Ovary (tissue), 10 donors: ENCODE measurements at places on chromosomes 13 and 19.
A peak's percentile ranks its signal among the peaks of the same experiment; 100 is the strongest.

- no peak for DNase-seq
These were observed 263.4 kb downstream of the FGF9 start for GRCh38 chr13:21934284-21934683.

- no peak for DNase-seq
These were observed 122.4 kb downstream of the AKAP11 start for GRCh38 chr13:42394361-42394708.

- DNase-seq = peak; percentile 28
These were observed 115.1 kb downstream of the KCNRG start for GRCh38 chr13:50130123-50130946.

DNA sequence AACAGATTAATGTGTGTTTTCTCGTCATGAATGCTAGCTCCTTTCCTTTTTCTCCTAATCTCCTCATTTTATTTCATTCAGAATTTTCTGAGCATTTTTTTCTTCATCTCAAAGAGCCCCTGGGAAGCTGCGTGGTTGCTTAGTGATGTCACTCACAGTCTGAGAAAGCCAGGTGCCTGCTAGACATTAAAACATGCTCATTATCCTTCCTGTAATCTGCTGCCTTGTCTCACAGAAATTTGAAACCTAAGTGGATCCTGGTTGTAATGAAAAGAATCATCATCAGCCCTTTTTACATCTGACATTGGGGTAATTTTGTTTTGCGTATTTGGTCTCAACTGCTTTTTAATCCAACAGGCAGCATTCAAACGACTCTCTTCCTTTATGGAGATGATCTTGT, 108.2 kb upstream of the RNF113B start:
- no peak for DNase-seq

- peak; percentile 29 for DNase-seq
These were observed 19.1 kb downstream of the CEBPG start for GRCh38 chr19:33392341-33393285.

DNA sequence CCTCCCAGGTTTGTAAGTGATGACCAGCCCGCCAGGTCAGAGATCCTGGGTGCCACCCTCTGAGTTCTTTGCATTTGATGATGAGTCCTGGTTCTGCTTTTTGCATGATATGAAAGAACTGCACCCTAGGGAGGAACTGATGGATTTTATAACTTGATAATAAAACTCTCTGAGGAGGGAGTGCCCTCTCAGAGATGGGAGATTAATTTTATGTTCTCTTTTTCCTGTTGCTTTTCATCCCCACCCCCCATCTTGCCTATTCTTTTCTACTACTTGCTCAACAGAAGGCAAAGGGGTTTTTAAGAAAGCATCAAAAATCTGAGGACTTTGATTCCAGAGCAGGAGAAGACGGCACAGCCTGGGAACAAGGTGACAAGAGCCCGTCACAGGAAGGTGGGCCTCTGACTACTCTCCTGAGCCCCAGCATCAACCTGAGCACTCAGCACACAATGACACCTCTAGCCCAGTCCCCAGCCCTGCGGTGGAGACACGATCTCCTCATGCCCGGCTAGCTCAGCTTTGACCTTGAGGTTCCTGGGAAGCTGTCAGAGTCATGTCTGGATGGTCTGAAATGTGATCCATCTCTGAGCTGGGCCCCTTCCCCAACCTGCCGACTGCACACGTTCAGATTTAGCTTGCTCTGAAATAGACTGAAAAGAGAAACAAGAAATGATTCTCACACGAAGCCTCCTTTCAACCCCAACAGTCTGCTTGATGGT, 69.1 kb downstream of the SIAH3 start:
- DNase-seq = no peak

DNA sequence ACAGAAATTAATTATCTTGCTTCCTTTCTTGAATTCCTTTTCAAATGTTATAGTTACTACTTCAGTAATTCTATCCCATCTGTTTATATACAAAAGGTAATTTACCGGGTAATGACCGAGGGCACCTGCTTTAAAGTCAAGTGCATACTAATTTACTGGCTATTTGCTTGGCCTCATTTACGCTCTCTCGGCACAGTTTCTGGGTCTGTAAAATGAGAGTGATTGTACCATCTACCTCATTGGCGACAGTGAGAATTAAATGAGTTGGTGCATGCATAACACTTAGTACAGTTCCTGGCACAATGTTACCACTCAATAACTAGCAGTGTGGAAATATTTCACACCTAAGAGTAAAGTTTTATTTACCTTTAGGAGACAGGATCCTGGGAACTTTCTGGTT, 111.6 kb downstream of the GGACT start:
- no peak for DNase-seq

- DNase-seq = no peak
These were observed 65.1 kb downstream of the KCNRG start for GRCh38 chr13:50080203-50080910.

DNA sequence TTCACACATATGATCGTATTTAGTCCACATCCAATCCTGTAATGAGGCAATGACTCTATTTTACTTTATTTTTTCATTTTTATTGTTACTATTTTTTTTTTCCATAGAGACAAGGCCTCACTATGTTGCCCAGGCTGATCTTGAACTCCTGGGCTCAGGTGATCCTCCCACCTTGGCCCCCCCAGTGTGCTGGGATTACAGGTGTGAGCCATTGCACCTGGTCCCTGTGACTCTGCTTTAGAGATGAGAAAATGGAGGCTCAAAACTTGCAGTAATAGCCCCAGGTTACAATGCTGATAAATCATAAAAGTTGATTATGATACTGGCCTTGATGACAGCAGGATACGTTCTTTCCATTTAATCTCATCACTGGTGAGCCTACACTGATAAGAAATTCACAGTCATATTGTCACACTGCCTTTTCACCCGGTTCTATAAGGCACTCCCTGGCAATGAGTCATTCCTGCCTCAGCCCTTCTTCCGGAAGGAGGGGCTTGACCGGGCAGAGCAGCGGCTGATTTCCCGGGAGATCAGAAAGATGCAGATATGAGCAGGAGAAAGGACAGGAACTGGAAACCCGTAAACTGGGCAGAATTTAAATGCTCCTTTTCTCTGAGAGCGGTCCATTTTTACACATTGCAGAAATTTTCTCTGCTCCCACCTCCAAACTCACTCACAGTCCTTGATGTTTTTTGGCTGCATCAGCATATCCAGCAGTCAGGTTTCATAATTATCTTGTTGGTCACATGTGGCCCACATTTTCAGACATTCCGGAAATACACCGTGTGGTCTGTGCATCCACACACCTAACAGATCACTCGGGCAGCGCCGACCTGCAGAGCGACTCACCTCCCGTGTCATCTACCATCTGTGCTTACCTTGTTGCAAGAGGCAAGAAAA, 616.4 kb downstream of the EFNB2 start:
- DNase-seq = no peak

DNA sequence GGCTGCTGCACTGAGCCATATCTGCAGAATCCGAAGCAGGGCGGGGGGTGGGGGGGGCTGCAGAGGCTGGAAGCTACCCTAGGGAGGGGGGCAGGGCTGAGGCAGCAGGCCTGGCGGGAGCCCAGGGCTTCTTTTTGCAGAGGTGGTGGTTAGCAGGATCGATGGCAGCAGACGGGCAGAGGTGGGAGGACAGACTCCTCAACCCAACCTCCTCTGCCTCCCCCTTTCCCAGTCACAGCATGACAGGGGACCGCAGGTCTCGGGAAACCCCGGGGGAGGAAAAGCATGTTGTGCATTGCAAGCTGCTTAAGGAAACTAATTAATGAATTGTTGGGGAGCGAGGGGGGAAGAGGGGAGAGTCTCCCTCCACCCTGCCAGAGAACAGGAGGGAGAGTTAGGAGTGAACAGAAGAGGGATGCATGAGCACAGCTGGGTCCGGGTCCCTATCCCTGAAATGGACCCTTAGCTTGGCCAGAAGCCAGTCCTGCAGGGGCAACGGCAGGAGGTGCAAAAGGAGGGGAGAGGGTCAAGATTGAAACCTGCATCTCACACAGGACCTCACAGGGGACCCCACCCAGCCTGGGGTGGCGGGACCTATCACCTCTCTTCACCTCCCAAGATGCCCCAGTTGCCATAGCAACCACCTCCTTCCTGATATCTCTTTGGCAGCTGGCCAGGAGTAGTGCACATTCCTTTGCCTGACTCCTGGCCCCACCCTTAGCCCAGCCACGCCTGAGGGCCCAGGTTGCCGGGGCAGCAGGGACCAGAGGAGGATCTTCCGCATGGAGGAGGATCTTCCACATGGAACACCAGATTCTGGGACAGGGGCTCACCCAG, 1.8 kb downstream of the FXYD7 start:
- DNase-seq = no peak

DNA sequence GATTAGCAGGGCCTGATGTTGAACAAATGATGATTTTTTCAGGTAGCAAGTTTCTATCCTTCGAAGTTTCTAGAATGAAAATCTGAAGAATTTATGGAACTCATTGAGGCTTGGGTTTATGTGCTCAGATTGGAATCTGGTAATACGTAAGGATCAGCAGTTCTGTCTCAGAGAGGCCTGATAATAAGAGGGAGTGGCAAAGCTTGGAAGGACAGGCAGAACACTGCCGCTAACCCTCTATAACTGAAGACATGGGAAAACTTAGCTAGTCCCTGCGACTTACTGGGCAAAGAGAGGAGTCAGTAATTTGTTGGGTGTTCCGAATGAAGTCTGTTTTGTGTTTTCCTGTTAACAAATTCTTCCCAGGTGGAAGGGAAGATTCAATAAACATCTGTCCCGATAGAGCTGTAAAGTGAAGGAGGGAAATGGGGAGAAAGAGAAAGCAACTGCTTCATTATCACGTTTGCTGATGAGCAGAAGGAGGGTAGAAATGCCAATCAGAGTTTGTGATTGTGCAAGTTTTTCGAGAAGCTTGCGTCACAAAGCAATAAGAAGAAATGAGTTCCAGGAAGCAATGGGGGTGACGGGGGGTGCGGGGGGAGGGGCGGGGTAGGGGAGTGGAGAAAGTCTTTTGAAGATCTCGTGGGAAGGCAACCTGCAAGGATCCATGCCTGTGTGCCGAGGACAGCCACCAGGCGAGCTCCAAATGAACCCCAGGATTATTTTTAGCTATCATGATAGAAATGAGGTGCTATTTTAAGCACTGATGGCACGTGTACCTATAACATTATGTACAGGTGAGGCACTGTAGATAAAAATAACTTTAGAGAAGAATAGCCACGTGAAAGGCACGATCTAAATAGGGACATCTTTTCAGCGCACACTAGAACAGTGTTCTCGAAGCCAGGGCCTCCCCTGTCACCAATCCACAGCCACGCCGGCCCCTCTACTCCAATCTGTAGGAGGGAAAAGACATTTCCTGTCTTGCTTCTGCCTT, 224.1 kb downstream of the FGF9 start:
- no peak for DNase-seq

GRCh38 chr19:45638930-45639729, at the start of gene EML2:
Gene EML2 (minus strand): TSS chr19:45639397. CDS start chr19:45639376, 21 bp downstream.
- no peak for DNase-seq

GRCh38 chr13:49836516-49836915, 44.0 kb upstream of the KPNA3 start:
- DNase-seq = no peak

- DNase-seq = no peak
These were observed 17.8 kb upstream of the CCNA1 start for GRCh38 chr13:36414461-36414860.

- no peak for DNase-seq
These were observed 46.3 kb downstream of the SIPA1L3 start for GRCh38 chr19:37953171-37953917.

DNA sequence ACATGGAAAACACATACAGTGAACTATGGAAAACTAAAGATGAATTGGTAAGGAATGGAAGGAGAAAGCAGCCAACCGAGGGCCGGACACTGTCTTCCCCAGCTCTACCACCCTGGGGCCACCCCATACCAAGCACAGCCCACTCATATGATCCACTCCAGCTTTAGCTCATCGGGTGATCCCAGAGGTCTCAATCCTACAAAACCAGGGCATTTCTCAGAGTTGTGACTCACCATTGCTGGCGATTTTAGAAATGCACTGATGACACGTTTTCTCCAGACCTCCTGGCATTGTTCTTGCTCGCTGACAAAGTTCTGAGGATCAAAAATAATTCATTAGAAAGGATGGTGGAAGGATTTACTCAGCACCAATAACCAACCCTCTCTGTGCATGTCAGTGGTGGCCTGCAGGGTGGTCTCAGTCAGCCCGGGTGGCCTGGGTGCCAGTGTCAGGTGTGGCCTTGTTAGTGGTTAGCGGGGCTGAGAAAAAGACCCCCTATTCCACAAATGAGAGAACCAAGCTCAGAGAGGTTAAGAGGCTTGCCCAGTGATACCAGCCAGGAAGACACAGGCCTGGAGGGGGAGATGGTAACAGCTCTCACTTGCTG, 6.6 kb downstream of the TMEM272 start:
- DNase-seq = no peak

DNA sequence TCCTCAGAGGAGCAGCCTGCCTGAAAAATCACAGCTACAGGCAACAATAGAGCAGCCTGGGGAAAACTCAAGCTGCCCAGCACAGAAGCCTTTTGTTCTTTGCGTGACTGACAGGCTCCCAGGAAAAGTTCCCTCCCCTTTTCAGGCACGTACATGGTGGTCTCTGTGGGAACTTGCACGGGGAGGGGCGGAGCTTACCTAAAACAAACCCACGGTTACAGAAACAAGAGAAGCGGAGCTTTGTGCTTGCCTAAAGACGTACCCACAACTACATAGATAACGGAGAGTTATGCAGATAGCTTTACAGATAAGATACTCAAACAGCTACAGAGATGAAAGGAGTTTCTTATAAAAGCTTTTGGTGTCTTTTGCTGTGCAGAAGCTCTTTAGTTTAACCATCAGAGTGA, 11.4 kb downstream of the ETFB start:
- DNase-seq = no peak

DNA sequence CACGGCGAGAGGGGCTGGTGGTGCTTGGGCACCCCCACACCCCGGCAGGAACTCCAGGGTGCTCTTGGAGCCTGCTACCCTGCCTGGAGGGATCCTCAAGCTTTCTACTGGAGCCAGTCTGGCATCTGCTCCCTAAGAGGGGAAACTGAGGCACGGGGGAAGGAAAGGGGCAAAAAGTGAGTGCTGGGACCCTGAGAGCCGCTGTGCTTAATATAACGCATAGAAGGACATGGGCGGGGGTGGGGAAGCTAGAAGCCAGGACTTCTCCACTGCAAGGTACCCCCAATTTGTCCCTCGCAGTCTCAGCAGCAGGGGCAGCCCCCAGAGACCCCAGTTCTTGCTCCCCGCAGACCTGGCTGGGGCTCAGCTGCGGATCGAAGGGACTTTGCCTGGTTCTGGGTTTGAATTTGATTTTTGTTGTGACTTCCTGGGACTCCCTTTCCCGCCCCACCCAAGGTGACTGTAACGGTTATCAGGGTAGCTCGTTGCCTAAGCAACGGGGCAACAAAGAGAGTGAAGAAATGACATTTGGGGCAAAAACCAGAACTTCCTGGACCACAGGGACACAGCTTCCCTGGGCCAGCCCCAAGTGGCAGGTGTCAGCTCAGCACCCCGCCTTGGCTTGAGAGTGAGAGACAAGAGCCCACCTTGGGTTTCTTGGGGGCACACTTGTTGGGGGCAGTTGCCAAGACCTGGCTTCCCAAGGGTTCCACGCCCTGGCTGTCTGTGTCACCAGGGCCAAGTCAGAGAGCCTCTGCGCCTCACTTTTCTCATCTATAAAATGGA, 638 bp downstream of the ADGRE5 start:
- no peak for DNase-seq

DNA sequence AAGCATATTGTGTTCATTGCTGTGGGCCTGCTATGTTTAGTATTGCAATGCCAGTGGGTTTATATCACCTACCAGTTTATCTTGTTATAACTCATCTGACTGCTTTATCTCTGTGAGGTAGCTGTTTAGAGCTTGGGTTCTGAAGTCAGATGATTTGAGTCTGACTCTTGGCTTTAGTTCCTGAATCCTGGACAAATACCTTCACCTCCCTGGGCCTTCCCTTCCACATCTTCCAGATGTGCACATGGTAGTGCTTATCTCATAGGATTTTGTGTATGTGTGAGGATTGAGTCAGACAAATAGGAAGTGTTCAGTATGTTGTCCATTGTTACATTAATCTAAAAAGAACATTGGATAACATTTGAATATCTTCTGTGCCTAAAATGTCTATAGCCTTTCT, 63.5 kb upstream of the ANKRD10 start:
- DNase-seq = no peak
